ENCODE measurements at places on chromosomes 1 and 21.

GRCh38 chr1:8351693-8352470 lies 34.0 kb downstream of the SLC45A1 start:
- no peak for DNase-seq

- no peak for DNase-seq
These were observed 89.7 kb upstream of the IFFO2 start for GRCh38 chr1:19045898-19046880.

DNA sequence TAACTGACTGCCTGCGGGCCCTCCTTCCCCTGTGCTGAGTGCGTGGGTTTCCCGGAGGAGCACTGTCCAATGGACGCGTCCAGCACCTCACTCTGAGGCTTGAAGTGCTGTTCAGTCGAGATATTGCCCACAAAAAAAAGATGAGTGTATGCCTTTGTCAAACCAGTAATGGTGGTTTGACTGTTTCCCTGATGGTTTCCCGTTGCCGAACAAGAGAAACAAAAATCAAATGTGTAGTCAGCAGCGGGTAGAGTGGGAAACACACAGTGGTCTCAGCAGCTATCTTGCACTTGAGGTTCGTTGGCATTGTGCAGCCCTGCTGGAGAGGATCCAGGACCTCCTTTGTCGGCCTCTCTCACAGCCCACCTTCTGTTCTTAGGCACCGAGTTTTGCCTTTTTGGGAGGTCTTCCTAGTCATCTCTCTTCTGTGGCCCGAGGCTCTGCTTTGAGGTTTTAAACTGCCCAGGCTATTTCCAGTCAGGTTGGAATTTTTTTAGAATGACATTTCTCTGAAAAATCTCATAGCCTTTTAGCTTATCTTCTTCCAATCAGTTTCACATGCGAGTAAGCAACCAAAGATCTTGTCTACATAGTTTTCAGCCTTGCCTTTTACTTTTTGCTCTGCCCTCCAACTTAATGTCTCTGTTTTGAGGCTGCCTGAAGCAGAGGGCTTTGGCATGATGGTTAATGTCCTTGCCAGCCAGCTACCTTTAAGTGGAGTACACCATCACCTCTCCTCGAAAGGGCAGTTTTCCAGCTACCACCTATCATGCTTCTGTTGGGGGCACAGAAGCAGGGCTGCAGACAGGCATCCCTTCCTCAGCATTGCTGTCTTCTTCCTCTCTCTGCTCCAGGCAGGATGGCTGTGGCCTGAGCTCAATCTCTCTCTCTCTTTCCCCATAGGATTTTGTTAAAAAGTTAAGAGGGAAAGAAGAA lies 132.3 kb downstream of the URB2 start:
- no peak for DNase-seq

GRCh38 chr1:150534002-150534401 lies 15.2 kb upstream of the ADAMTSL4 start:
- no peak for DNase-seq

DNA sequence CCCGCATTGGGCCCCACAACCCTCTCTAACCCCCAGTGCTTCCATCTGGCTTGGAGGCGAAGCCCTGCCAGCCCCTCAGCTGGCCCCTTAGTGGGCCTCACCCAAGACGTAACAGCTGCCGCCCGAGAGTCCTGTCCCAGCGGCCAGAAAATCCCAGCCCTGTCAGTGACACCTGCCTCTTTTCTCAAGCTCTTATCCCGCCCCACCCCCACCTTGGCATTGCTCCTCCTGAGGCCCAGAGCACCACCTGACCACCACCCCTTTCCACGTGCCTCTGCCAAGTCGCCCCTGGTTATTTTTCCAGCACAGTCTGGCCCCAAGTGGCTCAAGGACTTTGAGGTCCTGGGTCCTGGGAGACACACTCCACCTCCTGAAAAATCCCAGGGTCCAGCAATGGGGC lies 5.9 kb upstream of the CTRC start:
- DNase-seq = no peak

GRCh38 chr1:107739651-107740050 lies 225.3 kb downstream of the VAV3 start:
- DNase-seq = no peak

DNA sequence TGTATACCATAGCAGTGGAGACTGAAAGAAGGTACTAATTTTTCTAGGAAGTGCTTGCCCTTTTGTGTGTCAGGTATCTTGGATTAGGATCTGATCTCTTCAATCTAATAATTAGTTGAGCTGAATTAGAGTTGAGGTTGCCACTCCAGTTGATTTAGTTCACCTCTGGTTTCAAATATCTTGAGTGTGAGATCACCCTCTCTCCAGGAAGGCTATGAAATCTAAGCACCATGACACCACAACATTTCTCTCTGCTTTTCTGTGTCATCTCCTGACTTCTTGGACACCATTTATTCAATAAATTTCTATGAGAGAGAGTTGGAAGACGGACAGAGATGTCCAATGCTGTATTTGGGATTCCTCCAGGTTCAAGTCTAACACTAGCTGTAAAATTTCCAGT lies 212.8 kb downstream of the DYRK1A start:
- no peak for DNase-seq

- DNase-seq = peak; percentile 22
These were observed 17.5 kb upstream of the RAB4A start for GRCh38 chr1:229253151-229253974.

GRCh38 chr1:17617787-17618557 lies 78.5 kb downstream of the ARHGEF10L start:
- no peak for DNase-seq

GRCh38 chr1:173431304-173432045 lies 45.7 kb upstream of the PRDX6 start:
- peak; percentile 78 for DNase-seq

DNA sequence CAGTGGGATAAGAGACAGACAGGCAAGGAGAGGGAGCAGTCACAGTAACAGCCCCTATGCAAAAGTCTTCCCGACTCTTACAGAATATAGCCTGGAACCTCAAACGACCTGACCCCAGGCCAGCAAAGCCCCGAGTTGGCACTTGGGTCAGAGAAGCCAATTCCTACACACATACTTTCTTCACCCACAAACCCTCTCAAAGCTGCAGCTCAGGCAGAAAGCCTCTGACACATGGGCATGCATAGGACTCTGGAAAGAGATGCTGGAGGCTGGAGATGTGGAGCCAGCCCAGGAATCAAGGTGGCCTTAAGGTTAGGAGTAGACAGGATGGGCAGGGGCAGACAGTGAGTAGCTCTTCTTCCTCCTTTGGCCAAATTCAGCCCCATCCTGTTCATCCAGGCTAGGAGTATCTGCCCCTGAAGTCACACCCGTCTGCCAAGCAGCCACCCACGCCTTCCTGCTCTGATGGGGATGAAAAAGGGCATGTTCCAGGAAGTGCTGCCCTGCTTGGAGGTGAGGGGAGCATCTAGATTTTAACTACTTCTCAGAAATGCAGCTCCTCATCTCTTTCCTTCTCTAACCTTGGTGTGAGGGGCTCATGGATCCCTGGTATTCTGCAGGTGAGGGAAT lies 7.8 kb downstream of the SLC41A1 start:
- peak; percentile 67 for DNase-seq

DNA sequence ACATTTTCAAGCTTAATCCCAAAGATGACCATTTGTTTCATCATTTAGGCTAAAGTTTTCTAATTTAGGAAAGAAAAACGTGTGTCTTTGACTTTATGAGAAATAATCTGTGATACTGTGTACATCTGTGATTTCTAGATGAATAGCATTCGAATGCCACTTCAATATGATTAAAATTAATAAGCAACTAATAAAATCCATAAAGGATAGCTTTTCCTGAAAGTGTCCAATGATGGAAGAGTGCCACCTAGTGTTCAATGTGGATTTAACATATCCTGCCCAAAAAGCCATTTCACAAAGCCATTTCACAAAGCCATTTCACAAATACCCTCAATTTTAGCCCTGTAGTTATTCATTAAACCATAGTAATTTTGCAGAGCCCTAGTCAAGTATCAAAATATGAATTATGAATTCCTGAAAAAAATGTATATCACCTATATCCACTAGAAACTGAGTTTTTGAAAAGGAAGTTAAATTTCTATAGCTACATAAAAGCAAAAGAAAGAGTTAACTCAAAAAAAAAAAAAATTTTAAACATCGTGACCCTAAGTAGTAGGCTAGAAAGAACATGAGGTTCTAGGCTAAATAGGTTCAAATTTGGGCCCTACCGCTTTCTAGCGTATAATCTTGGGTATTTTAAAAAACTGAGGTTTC lies 19.1 kb downstream of the NME7 start:
- no peak for DNase-seq

- no peak for DNase-seq
These were observed 45.1 kb upstream of the MUTYH start for GRCh38 chr1:45385302-45385701.

GRCh38 chr1:222250376-222250775 lies 297.5 kb downstream of the HHIPL2 start:
- DNase-seq = no peak

- no peak for DNase-seq
These were observed 408.7 kb downstream of the NUF2 start for GRCh38 chr1:163730411-163730821.

GRCh38 chr1:24904731-24905354 lies 25.2 kb downstream of the RUNX3 start:
- no peak for DNase-seq

DNA sequence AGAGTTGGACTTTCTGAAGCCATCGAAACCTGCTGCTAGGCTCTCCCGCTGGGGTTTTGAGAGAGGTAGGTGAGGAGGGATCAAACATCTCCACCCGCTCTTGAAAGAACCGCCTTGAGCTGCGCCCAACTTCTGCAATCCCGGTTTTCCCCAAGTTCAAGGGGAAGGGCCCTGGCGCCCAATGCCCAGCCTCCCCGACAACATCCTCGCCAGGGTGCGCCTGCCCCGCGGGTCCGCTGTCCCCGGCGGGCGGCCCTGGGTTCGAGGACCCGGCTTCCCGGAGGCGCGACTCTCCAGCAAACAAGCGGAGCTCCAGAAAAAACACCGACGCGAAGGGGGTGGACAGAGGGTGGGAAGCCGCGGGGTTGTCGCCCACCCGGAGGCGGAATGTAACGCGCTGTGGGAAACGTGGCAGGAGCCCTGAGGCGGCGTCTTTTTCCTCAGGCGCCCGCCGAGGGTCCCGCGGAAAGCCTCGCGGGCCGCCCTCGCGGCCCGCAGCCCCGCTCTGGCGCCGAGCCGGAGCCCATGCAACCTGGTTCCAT lies 607 bp downstream of the BTG3 start:
- peak; percentile 24 for DNase-seq

Measured in activated naive CD8-positive, alpha-beta T cell treated with anti-CD3 and anti-CD28 coated beads for 36 hours (primary cell).